Frontal cortex (tissue), 4 donors: ENCODE measurements at places on chromosomes 12 and 14. TPM values are rescaled to one million over a fixed set of nuclear protein-coding genes. Genes with fewer than 3 reads are reported as not detected.

DNA sequence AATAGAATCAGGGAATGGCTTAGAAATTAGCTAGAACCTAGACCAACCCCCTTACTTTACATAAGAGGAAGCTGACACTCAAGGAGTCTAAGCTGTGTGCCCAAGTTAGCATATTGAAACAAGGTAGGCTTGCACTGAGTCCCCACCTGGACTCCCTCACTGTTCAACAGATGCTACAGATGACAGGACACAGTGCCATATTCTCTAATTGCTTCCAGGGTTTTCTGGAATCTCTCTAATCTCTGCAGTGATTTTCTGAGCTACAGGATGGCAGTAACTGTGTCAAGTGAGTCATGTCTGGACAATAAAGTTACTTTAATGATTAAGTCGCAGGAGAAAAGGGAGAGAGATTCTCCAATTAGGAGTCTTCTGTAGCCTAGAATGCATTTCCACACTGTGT, 35.8 kb downstream of the AKAP6 start:
- no peak for DNase-seq

DNA sequence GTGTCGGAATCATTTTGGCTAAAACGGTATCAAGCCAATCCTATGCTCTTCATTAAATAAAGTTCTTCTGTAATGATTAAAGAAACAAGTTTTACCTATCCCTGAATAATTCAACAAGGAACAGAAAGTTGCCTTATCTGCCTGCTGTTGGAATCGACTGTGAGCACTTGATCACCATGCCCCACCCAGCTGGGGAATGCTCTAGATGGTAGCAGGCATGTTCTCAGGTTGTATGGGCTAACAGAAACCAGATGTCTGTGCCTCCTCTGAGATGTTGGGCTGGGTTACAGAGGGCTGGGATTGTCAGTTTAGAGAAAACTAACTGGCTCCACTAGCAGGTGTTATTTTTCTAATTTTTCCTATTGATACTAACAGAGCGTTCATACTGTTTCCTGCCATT, 28.9 kb downstream of the RTRAF start:
- DNase-seq = no peak

- no peak for DNase-seq
Measured at GRCh38 chr14:101560534-101561113, 671 bp upstream of the DIO3 start.

GRCh38 chr14:71931492-71932228, 569 bp upstream of the RGS6 start:
- DNase-seq = peak; percentile 41

PLEKHG7 gene
- total RNA-seq = not detected
